ENCODE measurements at places on chromosomes 7 and 10. TPM values are rescaled to one million over a fixed set of nuclear protein-coding genes. Genes with fewer than 3 reads are reported as not detected.

- no peaks in the 10 kb centered on the region for H3K36me3 ChIP-seq
- H3K4me3 ChIP-seq, result no peak overlapping the region
- DNase-seq, result no peak
These were observed 121.3 kb downstream of the CALCR start for GRCh38 chr7:93453262-93453661.

DNA sequence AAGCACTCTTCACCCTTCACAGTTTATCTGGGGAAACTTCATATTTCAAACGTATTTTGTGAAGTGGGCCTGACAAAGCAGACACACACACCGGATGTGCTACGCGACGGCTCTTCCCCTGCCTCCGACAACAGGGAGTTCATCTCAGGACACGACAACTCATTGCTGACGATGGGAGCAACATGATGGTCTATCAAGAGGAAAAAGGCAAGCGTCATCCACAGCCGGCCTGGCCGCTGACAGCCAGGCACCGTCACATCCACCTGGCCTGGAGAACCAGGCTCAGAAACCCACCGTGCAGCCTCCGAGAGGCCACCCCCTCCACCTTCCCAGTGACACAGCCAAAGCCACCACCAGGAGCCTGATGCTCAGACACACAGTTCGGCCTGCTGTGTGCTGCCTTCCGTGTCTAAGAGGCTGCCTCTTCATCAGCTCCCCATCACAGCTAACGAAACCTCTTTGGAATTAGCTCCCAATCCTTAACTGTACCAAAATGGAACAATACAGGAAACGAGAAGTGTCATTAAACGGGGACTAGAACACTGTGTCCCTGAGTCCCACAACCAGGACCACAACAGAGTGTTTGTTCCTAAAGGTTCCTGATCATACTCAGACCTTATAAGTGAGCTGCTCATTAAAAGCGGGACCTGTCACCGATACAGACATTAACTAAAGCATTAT lies 76.7 kb downstream of the SFMBT2 start:
- no peaks in the 10 kb centered on the region for H3K36me3 ChIP-seq
- H3K4me3 ChIP-seq, result no peak overlapping the region
- H3K4me1 ChIP-seq, result no peaks in the 10 kb centered on the region
- H3K27me3 ChIP-seq, result no peaks in the 10 kb centered on the region

Gene NYAP1
- 1.9 TPM for total RNA-seq

Gene JCAD
- 7.8 TPM for total RNA-seq

All from PC-3 (cell line).